ENCODE measurements at places on chromosomes 2 and 18.

GRCh38 chr2:101002562-101003277 is 631 bp downstream of the RPL31 start:
- DNase-seq = no peak

- DNase-seq = no peak
These were observed 1544.2 kb upstream of the TMEFF2 start for GRCh38 chr2:193738892-193739291.

- no peak for DNase-seq
These were observed 246.1 kb downstream of the BCL2 start for GRCh38 chr18:63073481-63073880.

GRCh38 chr2:135182601-135183000 is 130.5 kb downstream of the RAB3GAP1 start:
- no peak for DNase-seq

GRCh38 chr2:148721991-148722777 is 77.6 kb downstream of the EPC2 start:
- no peak for DNase-seq

DNA sequence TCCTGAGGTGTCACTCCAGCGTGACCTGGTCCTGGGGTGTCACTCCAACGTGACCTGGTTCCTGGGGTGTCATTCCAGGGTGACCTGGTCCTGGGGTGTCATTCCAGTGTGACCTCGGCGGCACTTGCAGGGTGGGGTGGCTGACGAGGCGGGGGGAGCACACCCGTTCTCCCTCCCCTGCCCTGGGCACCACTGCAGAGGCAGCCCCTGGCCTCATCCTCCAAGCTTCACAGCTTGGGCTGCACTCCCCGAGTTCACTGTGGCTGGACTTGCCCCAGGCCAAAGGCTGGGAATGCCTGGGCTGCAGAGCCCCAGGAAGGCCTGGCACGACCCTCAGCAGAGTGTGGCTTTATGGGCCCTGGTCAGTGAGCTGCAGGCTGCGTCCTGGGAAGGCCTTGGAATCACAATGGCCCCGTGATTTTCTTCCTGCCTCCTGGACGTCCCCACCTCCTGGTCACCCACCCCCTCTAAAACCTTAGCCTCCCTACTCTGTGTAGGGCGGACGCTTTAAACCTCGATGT is 88.3 kb downstream of the NFATC1 start:
- DNase-seq = peak; percentile 9

GRCh38 chr18:25332002-25332401 is 20.0 kb downstream of the ZNF521 start:
- DNase-seq = no peak

- no peak for DNase-seq
These were observed 28.4 kb downstream of the EIPR1 start for GRCh38 chr2:3349211-3349693.

- DNase-seq = no peak
These were observed 111.1 kb downstream of the COL4A4 start for GRCh38 chr2:227052879-227053278.

- no peak for DNase-seq
These were observed 13.4 kb upstream of the PAX3 start for GRCh38 chr2:222311978-222312738.

Data from right hindlimb (tissue), 1 donor.